ENCODE measurements at places on chromosomes 13 and 19. TPM values are rescaled to one million over a fixed set of nuclear protein-coding genes. Genes with fewer than 3 reads are reported as not detected.

- H3K36me3 ChIP-seq: peaks cover 33% of the 10 kb centered on the region
- no peaks in the 10 kb centered on the region for H3K4me1 ChIP-seq
- DNase-seq: no peak
- no peaks in the 10 kb centered on the region for H3K27me3 ChIP-seq
Observed at GRCh38 chr19:39369200-39369599, 21.7 kb downstream of the PAF1 start.

The MCEMP1 gene
- total RNA-seq: not detected

The FEM1A gene
- total RNA-seq: 13.3 TPM

The ZNF573 gene
- 8.9 TPM for total RNA-seq

DNA sequence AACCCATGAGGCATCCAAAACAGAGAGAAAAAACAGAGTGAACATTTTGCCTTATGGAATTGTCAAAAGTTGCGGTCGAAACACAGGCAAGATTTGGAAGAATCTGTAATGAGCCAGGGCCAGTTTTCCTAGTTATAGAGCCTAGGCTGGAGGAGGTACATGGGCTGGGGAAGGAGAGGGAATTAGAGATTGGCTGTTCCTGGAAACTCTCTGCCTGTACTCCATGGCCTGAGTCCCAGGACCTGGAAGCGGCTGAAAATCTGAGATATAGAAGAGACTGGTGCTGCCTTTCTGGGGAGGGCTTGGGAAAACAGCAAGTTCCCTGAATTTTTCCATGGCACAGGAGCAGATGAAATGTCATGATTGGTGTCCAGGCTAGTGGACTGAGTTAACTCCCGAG lies 122.8 kb upstream of the KLF12 start:
- H3K4me1 ChIP-seq: peaks cover 5% of the 10 kb centered on the region
- no peak overlapping the region for H3K27ac ChIP-seq
- no peak overlapping the region for H3K4me3 ChIP-seq
- no peaks in the 10 kb centered on the region for H3K27me3 ChIP-seq
- no peaks in the 10 kb centered on the region for H3K36me3 ChIP-seq

DNA sequence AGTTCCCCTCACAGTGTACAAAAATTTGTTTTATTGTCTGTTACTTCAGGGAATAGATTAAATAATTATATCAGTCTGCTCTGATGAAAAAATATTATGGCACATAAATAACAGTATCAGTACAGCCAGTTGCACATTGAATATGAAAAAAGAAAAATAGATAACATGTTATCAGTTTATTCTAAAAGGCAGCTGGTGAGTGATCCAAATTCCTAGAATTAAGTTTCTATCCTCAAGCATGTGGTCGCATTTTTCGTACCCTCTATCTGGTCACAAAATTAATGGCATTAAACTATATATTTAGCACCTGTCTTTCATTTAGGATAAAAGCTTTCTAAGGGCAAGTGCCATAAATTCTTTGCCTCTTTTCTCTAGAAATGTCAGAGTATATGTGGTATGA lies 944.8 kb upstream of the PCDH9 start:
- H3K27ac ChIP-seq: no peak overlapping the region
- peaks cover 5% of the 10 kb centered on the region for H3K36me3 ChIP-seq
- no peak overlapping the region for H3K4me3 ChIP-seq
- H3K27me3 ChIP-seq: no peaks in the 10 kb centered on the region

The CACNG7 gene
- total RNA-seq: 6.0 TPM

DNA sequence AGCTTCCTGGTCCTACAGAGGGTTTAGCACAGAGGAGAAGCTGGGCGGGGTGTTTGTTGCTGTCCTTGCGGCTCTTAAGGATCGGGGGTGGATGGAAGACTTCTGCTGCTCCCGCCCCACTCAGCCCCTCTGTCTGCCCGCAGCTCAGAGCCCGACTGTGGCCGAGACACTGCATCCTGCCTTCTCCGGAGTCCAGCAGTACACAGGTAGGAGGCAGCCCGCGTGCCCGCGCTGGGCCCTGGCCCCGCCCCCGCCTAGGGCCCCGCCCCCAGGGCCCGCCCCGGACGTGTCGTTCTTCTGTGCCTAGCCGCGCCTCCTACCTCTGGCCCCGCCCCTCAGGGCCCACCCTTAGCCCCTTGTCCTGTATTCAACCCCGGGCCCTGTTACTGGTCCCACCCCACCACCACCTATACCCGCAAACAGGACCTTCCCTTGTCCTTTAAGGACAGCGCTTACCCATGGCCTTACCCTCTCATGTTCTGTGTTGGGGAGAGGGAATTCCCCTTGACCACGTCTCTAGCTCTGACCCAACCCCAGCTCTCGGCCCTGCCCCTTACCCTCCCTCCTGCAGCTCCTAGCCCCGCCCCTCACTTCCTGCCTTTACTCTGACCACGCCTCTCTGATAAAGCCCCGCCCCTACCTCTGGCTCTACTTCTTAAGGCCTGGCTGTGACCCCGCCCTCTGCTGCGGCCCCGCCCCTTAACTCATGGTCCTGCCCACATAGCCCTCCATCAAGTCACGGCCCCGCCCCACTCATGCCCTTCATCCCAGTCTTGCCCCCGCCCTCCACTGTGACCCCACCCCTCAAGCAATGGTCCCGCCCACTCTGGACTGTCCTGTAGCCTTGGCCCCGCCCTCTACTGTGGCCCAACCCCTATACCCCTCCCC lies 60.5 kb downstream of the CELF5 start:
- no peaks in the 10 kb centered on the region for H3K36me3 ChIP-seq
- DNase-seq: peak; percentile 82
- no peaks in the 10 kb centered on the region for H3K4me1 ChIP-seq
- peak overlapping the region; percentile 85 for H3K4me3 ChIP-seq
- peaks cover 16% of the 10 kb centered on the region for H3K27me3 ChIP-seq

DNA sequence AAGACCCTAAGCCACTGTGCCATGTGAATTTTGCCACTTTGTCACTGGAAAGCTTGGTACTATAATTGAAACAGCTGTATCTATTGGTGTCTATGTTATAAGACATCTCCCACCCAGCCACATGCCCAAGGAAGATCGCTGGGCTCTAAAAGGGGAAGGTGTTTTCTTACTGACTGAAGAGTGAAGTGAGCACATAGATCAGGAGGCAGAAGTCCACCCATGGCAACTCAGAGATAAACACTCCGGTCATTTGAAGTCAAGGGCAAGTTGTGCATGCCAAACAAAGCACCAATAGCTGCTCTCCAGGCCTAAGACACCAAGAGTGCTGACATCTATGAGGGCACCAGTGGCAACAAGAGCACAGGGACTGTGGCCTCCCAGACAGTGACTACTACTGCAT lies 153.8 kb downstream of the KCTD12 start:
- no peaks in the 10 kb centered on the region for H3K36me3 ChIP-seq
- no peak for DNase-seq
- no peak overlapping the region for H3K4me3 ChIP-seq
- H3K27me3 ChIP-seq: no peaks in the 10 kb centered on the region

DNA sequence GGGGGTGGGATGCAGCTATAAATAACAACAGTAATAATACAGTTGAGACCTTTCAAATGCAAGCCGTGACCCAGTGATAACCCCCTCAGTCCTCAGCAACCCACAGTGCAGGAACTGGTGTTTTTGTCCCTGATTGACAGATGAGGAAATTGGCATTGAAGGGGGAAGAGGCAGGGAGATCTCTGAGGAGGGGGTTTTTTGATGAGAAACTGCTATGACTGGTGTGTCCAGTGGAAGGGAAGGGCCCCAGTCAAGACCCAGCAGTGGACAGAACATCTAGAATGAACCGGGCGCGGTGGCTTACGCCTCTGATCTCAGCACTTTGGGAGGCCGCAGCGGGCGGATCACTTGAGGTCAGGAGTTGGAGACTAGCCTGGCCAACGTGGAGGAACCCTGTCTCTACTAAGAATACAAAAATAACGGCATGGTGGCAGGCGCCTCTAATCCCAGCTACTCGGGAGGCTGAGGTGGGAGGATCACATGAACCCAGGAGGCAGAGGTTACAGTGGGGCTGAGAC lies 1.9 kb downstream of the MAP1S start:
- H3K36me3 ChIP-seq: peaks cover 3% of the 10 kb centered on the region
- peak overlapping the region; percentile 90 for H3K4me3 ChIP-seq
- H3K27ac ChIP-seq: peak overlapping the region; percentile 29
- DNase-seq: no peak
- H3K27me3 ChIP-seq: no peaks in the 10 kb centered on the region

DNA sequence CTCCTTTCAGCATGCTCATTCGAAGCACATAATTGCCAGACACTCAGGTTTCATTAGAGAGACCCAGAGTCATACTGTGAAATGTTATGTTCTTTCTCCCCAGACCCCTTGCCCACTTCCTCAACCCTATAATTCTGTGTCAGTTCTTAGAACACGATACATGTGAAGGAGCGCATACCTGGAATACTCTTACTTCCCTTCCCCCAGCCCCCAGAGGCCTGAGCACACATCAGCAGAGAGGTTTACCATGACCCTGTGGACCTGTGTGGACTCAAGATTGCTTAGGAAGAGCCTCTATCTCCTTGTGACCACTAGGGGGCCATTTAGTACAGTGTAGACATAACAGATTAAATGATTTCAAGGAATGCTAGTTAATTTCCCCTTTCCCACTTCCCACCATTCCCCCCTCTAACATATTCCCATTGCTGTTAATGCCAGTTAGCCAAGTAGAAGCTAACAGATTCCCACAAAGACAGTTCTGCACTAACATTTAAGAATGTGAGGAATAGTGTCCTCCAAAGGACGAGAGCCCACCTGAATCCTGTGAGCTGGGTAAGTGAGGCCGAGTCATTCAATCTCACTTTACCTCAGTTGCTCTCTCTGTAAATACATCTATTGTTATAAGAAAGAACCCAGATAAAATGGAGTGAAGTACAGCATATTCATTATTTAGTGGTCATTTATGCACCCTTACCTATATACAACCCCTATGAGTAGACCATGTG lies 154.2 kb upstream of the MAB21L1 start:
- H3K27me3 ChIP-seq: peaks cover 10% of the 10 kb centered on the region
- H3K36me3 ChIP-seq: peaks cover 3% of the 10 kb centered on the region
- no peak for DNase-seq
- peaks cover 16% of the 10 kb centered on the region for H3K4me1 ChIP-seq
- no peak overlapping the region for H3K4me3 ChIP-seq

The C19orf85 gene
- total RNA-seq: not detected

The MYO1F gene
- total RNA-seq: 0.14 TPM

- no peak for DNase-seq
- H3K4me1 ChIP-seq: peaks cover 13% of the 10 kb centered on the region
- no peaks in the 10 kb centered on the region for H3K27me3 ChIP-seq
- peaks cover 3% of the 10 kb centered on the region for H3K36me3 ChIP-seq
Observed at GRCh38 chr13:99033814-99034213, 56.0 kb upstream of the DOCK9 start.

DNA sequence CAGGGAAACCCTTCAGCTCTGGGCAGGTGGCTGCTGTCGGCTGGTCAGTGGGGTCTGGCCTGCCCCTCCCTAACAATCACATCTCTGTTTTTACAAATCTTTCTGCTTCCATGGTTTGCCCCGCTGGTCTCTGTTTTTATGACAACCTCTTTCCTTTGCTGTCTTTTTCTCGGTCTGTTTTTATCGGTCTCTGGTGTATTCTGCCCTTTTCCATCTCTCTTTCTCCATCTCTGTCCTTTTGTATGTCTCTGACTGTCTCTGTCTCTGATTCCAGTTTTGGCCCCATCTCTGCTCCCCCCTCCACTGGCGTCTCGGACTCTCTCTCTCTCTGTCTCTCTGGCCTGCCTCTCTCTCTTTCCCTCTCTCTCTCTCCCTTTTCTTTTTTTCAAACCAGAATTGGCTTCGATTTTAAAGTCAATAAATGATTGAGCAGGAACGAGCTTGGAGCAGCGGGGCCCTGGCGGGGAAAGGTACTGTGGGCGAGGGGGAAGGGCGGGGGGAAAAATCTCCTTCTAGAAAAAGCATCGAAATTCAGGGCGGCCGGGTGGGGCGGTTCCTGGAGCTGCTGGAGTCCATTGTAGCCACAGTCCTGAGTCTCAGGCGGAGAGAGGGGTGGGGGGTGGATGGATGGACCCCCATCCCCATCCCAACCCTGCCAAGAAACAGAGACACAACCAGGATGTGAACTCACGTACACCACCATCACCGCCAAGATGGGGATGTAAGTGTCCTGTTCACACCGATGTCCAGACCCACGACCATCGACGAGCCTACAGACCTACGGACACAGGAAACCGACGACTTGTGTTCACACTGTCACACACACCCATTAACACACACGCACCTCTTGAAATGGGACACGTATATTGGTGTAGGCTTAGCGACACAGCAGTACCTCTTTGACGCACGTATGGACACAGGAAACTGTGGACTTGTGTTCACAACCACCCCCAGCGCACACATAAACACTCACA lies 3.0 kb downstream of the NFIX start:
- no peaks in the 10 kb centered on the region for H3K36me3 ChIP-seq
- H3K4me1 ChIP-seq: peaks cover 9% of the 10 kb centered on the region
- H3K27ac ChIP-seq: peak overlapping the region; percentile 63
- H3K4me3 ChIP-seq: peak overlapping the region; percentile 71

The FGF14 gene
- 4.2 TPM for total RNA-seq

DNA sequence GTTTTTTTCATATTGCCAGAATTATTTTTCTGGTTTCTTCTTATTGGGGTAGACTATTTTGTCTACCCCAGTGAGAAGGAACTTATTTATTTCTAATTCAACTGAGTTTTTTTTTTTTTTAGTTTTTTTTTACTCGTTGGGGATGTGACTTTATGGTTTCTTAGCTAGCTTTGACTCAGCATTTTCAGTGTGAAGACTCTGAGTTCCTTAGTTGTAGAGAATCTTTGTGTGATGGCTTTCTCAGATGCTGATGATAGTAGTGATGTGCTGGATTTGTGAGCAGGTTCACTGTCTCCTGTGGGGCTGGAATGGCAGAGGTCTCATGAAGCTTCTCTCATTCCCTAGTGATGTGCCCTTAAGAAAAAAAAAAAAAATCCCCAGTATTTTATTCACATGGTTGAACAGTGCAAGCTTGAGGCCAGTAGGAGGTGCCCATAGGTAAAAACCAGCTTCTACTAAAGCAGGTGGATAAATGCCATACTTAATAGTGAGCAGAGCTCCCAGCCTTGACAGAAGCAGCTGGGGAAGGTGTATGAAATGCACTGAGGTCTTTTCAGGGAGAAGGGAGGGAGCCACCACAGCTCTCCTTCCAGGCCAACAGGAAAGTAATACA lies 106.2 kb upstream of the KLF5 start:
- H3K36me3 ChIP-seq: peaks cover 35% of the 10 kb centered on the region
- no peaks in the 10 kb centered on the region for H3K4me1 ChIP-seq
- no peak for DNase-seq
- no peaks in the 10 kb centered on the region for H3K27me3 ChIP-seq
- no peak overlapping the region for H3K27ac ChIP-seq

GRCh38 chr13:39448834-39449233 lies 154.2 kb downstream of the LHFPL6 start:
- H3K4me3 ChIP-seq: no peak overlapping the region
- no peak overlapping the region for H3K27ac ChIP-seq
- no peak for DNase-seq
- H3K4me1 ChIP-seq: peaks cover 20% of the 10 kb centered on the region
- H3K36me3 ChIP-seq: no peaks in the 10 kb centered on the region

The MAST1 gene
- 1.9 TPM for total RNA-seq

GRCh38 chr19:15025217-15025616 lies 24.1 kb upstream of the CASP14 start:
- no peaks in the 10 kb centered on the region for H3K4me1 ChIP-seq
- DNase-seq: no peak
- no peak overlapping the region for H3K27ac ChIP-seq
- H3K4me3 ChIP-seq: no peak overlapping the region
- H3K27me3 ChIP-seq: peaks cover 2% of the 10 kb centered on the region
- H3K36me3 ChIP-seq: no peaks in the 10 kb centered on the region

Measured in type B pancreatic cell (in vitro differentiated cells).